ENCODE measurements at places on chromosomes 4 and X.

DNA sequence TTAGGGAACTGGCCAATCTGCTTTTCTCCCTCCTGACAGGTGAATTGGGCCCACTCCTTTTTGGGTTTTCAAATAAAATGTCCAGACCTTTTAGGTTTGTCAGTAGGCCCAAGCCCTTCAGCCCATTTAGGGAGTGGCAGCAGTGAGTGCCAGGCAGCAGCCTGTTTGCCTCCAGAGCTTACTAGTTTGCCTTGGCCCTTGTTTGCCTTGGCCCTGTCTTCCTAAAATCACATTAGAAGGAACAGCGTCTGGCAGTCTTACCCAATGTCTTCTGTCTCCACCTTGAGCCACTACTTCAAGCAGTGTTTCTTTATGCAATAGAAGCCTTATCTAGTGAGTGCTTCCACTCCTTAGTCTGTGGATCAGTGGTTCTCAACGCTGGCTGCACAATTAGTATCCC, 117.1 kb downstream of the TMEM164 start:
- DNase-seq = no peak

DNA sequence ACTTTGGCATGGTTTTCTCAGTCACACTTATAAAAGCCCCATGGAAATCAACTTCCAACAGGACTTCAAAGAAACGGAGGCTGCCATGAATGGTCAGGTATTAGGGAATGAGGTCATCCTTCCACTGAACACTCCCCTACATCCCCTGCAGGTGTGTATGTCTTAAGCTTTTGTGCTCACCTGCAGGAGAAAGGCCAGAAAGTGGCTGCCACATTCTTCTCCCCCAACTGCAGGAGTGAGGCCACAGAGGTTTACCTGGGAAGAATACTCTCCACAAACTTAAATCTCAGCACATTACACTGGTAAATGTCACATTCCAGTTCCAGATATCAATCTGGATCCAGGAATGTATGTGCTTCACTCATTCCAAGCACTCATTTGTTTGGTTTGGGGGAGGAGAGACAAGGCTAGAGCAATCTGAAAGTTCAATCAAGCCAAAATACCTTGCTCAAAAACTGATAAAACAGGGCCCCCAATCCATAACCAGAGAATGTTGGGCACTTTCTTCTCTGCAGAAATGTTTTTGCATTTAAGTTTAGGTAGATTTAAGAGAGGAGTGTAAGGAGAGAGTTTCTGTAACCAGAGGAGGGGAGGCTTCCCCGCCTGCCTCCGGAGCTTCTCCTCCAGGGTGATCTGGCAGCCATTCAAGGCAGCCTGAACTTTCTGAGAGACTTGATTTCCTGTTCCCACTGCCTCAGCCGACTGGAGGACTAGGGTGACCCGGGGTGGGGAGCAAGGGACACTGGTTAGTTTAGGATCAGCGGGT, 15.4 kb downstream of the FAM9C start:
- no peak for DNase-seq

DNA sequence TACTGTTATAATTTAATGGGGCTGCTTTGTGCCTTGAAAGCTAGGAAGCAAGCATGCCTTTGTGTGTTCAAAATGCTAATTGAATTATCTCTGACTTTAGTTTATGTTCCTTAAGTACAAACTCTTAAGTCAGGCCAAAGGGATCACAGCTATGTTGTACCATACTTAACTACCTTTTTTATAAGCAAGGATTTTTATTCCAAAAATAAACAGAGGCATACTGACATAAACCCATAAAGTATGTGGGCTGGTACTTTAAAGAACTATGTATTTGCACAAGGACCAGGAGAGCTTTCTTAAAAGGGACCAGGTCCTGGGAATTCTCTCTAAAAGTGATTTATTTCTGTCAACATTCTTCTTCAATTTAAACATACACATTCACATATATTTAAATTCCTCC, 57.8 kb upstream of the HCCS start:
- DNase-seq = no peak

GRCh38 chr4:148934926-148935578, 492.8 kb upstream of the NR3C2 start:
- DNase-seq = no peak

DNA sequence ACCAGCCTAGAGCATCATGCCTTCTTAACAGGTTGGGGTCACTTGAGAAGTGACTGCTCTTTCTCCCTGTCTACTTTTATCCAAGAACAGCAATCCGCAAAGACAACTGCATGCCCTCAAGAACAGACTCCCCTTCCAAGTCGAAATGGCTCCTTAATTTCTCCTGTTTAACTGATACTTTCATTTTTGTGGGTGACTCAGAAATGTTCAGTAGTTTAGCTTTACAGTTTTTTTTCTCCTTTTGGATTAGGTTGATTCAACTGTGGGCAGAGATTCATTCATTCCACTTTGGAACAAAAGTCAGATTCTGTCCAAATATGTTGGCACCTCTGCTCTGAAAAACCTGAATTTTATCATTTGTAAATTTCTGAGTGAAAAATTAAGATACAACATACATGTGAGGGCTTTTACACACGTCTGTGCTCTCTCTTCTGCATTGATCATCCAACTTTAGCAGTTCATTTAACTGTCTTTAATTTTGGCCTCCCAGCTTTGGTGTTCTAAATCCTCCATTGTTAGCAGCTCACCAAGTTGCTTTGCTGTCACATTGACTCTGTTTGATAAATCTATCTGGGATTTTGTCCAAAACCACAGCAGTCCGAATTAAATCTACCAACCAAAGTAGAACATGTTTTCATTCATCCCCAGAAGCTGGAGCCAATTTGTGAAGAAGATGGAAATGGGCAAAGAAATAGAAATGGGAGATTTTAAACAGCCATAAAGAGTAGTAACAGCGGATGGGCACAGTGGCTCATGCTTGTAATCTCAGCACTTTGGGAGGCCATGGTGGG, 50.0 kb downstream of the HOPX start:
- DNase-seq = peak; percentile 58

GRCh38 chrX:127243654-127244053, 424.1 kb downstream of the PRR32 start:
- DNase-seq = no peak

DNA sequence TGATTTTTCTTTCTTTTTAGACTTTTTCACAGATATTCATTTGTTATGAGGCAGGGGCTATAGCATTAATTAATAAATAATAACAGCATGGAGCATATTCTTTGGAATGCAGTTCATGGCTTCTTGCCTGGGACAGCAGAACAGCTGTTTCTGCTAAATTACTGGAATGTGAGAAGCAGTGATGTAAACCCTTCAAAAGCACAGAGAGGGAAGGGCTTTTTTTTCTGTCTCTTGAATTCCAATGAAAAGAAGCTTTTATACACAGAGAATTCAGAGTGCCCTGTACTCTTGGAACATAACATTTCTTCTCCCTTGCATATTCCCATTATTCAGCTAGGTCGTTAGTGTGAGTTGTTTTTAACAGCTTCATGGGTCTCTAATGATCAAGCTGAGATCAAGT, 28.5 kb upstream of the ANK2 start:
- peak; percentile 29 for DNase-seq

DNA sequence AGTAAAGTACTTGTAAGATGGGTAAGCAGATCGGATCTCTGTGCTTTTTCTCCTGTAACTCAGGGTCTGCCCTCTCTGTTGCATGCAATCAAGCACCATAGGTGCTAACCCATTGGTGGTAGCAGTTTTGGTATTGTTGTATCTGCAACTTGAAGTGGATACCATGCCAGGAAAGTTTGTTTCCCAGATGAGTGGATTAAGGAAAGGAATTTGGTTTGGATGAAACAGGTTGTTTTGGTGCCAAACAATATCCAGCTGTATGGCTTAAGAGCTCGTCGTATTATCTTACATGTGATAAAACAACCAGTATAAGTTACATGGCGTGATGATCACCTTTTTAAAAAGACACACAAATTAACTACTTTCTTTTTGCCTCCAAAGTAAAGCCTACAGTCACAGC, 280.9 kb upstream of the TENM3 start:
- peak; percentile 22 for DNase-seq

DNA sequence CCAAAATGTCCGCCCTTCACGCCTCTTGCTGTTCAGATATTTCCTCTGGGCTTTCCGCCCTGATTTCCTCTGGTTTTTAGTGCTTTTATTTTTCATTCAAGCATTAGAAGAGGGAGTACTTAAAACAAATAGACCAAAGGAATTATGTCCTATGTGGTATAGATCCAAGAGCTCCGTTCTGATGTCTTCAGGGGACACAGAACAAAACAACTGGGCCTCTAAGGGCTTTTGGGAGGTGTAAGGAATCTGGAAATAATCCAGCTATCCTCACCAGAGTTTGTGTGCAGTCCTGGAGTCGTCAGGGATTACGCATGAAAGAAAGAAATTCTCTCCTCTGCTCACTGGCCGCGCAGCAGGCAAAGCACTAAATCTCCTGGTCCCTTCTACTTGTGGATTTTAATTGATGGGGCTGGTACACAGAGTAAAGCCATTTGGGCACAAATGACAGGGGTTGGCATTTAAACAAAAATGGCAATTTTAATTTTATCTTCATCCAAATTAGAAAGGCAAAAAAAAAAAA, 999.2 kb downstream of the ADGRL3 start:
- DNase-seq = no peak

DNA sequence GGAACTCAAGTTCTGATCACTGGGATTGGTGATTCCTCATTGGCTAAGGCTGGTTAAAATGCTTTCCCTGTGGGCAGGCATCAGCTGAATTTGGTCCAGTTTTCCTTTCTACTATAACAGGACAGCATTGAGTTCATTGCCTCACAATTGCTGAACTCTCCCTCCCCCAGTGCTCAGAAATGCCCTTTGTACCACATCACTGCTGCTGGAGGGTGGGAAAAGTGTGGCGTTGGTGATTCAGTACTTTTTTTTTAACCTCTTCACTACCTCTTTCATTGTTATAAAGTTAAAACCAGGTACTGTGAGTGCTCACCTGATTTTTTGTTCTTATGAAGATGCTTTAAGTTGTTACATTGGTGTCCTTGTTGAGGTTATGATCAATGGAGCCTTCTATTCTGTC, 69.3 kb upstream of the IL2 start:
- DNase-seq = no peak

GRCh38 chr4:169485086-169485485, 127.3 kb downstream of the NEK1 start:
- peak; percentile 5 for DNase-seq

GRCh38 chr4:154019811-154020210, 230.9 kb upstream of the SFRP2 start:
- DNase-seq = no peak

DNA sequence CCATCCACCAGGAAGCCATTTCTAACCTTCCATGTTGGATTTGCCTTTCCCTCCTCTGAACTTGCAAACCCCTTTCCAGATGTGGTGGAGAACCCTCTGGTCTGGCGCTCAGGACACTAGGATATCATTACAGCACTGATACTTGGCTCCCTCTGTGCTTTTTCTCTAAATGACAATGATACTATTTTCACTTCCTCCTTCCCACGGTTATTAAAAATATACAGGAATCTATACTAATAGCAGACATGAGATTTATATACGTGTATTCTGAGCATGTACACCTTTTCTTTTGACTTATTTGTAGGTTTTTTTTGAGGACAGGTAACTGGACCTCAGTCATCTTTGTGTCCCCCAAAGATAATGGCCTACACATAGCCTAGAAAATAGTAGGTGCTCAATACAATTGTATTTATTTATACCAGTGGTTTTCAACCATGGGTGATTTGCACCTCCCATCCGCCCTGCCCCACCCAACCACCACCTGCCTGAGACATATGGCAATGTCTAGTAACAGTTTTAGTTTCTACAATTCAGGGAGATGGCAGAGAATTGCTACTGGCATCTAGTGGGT, 60.4 kb upstream of the PLAC8 start:
- no peak for DNase-seq

- DNase-seq = no peak
Observed at GRCh38 chr4:52877036-52877435, 14.9 kb downstream of the RASL11B start.

DNA sequence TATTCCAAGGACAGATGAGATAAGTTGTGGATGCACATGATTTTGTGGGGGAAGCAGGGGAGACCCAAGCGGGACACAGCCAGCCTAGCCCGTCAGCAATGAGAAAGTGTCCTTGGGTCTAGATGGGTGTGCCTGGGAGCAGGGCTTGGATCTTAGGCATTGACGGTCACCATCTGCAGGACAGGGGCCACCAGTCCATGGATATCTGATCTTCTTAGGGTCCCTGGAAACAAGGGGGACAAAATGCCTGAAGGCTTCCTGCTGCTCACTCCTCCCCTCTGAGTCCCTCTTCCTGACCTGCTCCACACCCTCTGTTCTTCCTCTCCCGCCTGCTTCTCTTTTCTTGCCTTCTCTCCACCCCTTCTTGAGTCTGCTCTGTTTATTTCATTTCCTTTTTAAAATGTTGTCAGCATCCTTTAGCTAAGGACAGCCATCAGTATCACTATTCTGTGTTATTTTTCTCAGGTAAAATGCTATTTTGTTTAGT, 298.4 kb downstream of the RAPGEF2 start:
- DNase-seq = no peak

GRCh38 chr4:8590546-8590880, 2.1 kb upstream of the CPZ start:
- no peak for DNase-seq

DNA sequence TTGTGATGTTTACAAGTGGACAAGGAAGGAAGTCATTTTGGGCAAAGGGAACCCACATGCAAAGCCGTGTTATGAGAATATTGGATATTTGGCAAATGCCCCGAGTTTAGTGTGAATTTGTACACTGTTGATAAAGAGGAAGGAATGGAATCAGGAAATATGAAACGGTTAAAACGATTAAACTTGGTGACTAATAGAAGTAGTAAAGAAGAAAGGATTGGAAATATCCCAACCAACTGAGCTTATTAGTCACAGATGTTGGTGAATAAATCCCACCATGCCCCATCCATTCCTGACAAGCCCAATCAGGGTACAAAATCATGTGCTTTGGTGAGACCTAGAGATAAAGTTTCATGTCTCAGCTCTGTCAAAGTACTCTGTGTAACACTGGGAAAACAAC, 22.0 kb downstream of the ARHGAP24 start:
- peak; percentile 76 for DNase-seq

DNA sequence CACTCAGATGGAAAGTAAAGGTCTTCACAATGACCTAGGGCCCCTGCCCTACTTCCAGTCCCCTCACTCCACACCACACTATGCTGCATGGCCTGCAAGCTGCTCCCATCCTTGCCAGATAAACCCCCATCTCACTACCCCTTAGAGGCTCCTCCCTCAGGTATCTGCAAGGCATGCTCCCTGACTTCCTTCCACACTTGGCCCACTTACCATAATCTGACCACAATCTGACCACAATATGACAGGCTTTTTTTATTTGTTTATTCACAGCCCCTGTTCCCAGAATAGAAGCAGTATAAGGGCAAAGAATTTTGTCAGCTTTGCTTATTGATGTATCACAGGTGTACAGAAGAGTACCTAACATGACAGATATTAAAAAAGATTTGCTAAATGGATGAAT, 124.7 kb downstream of the CAMK2D start:
- DNase-seq = no peak

- no peak for DNase-seq
Observed at GRCh38 chr4:27692158-27692557, 831.5 kb downstream of the STIM2 start.

- DNase-seq = no peak
Observed at GRCh38 chr4:183374950-183375555, 52.8 kb upstream of the CLDN24 start.
